CD4-positive, alpha-beta T cell treated with Interleukin-21 for 1 hour (primary cell): ENCODE measurements at places on chromosomes 2 and 18.

- no peak for DNase-seq
Measured at GRCh38 chr2:215771241-215771640, 242.1 kb downstream of the MREG start.

DNA sequence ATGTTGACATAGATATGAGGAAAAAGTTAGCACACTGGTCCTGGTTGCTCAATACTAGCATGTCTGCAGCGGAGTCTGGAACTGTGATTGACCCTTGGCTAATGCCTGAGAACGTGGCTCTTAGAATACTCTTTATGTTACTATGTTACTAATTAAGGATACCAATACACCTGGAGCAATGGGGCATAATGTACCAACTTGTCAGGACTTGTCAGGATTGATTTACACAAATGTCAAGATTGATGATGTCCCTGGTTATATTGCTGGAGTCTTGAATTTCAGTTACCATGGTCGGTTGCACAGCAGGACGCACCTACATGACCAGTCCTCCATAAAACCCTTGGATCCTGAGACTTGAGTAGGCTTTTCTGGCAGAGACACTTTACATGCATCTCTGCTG lies 810.9 kb downstream of the CPS1 start:
- DNase-seq, result no peak

GRCh38 chr2:161283926-161284325 lies 24.3 kb upstream of the PSMD14 start:
- DNase-seq, result no peak

- DNase-seq, result no peak
Measured at GRCh38 chr2:217105733-217106649, 246.1 kb upstream of the TNP1 start.

- DNase-seq, result no peak
Measured at GRCh38 chr18:63236921-63237846, 82.4 kb downstream of the BCL2 start.

DNA sequence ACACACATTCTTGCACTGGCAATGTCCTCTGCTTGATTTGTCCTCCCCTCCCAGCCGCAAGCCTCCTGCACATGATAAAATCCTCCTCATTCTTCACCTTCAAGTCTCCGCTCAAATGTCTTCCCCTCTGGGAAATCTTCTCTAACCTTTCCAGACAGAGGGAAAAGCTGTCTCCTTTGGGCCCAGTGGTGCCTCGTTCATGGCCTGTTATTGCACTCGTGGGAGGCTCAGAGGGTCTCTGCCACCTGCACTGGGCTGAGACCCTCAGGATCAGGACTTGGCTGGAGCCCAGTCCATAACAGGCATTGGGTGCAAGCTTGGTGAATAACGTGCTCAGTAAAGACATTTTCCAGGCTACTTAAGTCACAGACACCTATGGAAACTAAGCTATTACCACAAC lies 68.6 kb downstream of the PTGR3 start:
- no peak for DNase-seq

DNA sequence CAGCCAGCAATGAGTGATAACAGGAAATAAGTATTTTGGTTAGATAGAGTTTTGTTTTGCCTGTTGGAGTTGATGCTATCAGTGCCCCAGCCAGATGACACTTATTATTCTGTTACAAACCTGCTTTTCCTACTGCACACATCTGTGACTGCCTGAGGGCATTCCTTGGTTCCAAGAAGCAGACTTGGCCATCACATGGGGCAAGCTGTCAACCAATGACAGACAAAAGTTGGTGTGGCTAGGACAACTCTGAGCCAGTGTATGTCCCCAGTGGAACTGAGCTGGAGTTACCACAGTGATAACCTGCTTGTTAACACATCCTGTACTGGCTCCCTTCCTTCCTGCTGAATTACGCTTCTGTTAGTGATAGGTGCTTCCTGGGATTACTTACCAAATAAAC lies 54.5 kb downstream of the FAM171B start:
- no peak for DNase-seq

DNA sequence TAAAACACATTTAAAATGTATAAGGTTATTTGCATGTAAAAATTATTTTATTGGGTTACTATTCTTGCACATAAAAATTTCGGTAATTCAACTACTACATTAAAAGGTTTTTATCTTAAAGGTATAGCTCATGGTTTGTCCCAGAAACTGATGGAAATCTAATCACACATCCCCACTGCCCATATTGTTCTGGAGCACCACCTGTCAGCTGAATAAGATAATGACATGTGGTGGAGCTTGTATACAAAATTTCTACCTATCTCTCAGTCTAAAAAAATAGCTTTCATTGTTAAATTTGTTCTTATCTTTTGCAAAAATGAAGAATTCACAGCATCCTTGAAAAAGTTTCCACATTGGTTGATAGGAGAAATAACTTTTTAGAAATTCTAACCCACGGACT lies 18.3 kb downstream of the ERBB4 start:
- no peak for DNase-seq

GRCh38 chr2:206890926-206891325 lies 48.4 kb upstream of the CPO start:
- no peak for DNase-seq

- DNase-seq, result no peak
Measured at GRCh38 chr2:27621524-27621923, 7.3 kb downstream of the CCDC121 start.

GRCh38 chr2:220451438-220451837 lies 824.0 kb downstream of the SLC4A3 start:
- DNase-seq, result no peak

GRCh38 chr18:2618009-2618408 lies 37.5 kb upstream of the SMCHD1 start:
- DNase-seq, result no peak

GRCh38 chr18:74797577-74798151 lies 200.0 kb downstream of the ZNF407 start:
- DNase-seq, result no peak

DNA sequence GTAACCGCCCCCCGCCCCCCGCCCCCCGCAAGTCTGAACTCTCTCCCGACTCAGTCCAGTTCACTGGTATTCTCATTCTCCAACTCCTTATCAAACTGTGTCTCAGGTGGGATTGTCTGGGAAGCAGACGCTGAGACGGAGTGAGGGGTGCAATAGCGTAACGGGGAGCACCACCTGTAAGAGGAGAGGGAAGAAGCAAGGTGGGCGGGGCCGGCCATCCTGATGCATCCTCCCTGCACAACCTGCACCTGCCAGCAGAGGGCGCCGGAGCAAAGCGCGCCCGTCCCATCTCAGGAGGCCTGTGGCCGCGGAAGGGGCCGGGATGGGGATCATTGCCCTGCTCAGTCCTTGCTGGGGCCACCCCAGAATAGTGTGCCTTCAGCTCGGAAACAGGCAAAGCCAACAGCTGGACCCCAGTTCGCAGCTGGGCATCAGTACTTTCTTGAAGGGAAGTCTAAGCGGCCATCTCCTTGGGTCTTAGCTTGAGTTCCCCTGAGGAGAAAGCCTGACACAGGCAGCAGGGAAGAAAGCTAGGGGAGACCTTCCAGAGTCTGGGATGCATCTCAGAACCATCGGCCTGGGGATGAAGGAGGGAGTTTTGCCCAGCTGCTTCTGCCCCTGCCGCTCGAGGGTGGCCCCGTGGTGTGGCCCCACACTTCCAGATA lies 208.0 kb downstream of the TFCP2L1 start:
- peak; percentile 43 for DNase-seq
